NCI-H1105 treated with DMSO at 0.1 percent for 48 hours (cell line): ENCODE measurements at places on chromosomes 2 and 18.

- DNase-seq = peak; percentile 61
Measured at GRCh38 chr2:63840081-63840784, 1.5 kb upstream of the UGP2 start.

DNA sequence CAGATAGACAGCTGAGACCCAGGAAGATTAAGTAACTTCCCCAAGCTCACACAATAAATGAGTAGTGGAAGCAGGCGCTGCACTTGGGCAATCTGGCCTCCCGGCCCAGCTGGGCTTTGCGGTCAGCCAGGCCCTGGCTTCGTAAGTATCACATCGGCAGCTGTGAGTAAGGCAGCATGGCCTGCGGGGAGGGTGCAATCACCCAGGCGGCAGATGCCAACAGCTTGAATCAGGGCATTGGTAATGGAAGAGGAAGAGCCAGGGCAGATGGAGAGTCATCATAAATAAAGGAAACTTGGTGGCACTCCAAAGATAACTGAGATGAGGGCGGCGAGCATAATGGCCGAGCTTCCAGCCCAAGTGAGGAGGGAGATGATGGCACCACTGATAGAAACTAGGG, 217.9 kb upstream of the PID1 start:
- DNase-seq = no peak

- no peak for DNase-seq
Measured at GRCh38 chr2:15622214-15622613, 30.5 kb downstream of the DDX1 start.

- DNase-seq = no peak
Measured at GRCh38 chr2:45904946-45905631, 253.6 kb downstream of the PRKCE start.

- no peak for DNase-seq
Measured at GRCh38 chr2:127309468-127309867, 15.5 kb upstream of the ERCC3 start.

GRCh38 chr2:234339501-234339900, 157.4 kb downstream of the ARL4C start:
- DNase-seq = no peak

- no peak for DNase-seq
Measured at GRCh38 chr18:31261792-31262582, 56.0 kb upstream of the DSG1 start.

DNA sequence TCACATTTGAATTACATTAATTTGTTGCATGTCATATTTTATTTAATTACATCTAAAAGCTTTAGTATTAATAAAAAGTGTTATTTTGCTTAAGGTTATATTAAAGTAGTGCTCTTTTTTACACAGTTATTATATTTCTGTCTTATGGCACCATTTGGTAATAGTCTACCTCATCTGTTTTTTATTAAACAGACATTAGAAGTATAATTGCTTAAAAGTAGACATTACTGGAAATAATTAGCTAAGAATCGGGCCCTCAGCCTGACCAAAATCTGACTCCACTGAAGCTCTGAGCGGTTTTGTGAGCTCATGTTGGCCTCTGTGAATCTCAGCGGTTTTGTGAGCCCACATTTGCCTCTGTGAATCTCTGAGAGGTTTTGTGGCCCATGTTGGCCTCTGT, 102.5 kb upstream of the SNTG2 start:
- DNase-seq = no peak
